Activated T-cell treated with anti-CD3 and anti-CD28 coated beads, Interleukin-2, amount 50 U/mL, for 48 hours (primary cell): ENCODE measurements at places on chromosomes 5 and 9.
A peak's percentile ranks its signal among the peaks of the same experiment; 100 is the strongest.

GRCh38 chr5:15170173-15170572, 298.6 kb upstream of the ANKH start:
- DNase-seq = no peak

GRCh38 chr9:8282535-8282934, 483.0 kb upstream of the DMAC1 start:
- DNase-seq = no peak

- peak; percentile 91 for DNase-seq
These were observed 1.3 kb upstream of the PHPT1 start for GRCh38 chr9:136847826-136848392.

GRCh38 chr9:75087289-75087823, 599 bp downstream of the NMRK1 start:
- DNase-seq = peak; percentile 43

- DNase-seq = no peak
These were observed 2188.5 kb upstream of the WWC1 start for GRCh38 chr5:166102947-166103346.
